ENCODE measurements at places on chromosomes 7 and 10. TPM values are rescaled to one million over a fixed set of nuclear protein-coding genes. Genes with fewer than 3 reads are reported as not detected.

GRCh38 chr7:151626422-151627115, 106.9 kb upstream of the RHEB start:
- H3K4me1 ChIP-seq = peaks cover 19% of the 10 kb centered on the region
- peaks cover 5% of the 10 kb centered on the region for H3K27me3 ChIP-seq
- H3K36me3 ChIP-seq = no peaks in the 10 kb centered on the region
- peak; percentile 29 for DNase-seq

DNA sequence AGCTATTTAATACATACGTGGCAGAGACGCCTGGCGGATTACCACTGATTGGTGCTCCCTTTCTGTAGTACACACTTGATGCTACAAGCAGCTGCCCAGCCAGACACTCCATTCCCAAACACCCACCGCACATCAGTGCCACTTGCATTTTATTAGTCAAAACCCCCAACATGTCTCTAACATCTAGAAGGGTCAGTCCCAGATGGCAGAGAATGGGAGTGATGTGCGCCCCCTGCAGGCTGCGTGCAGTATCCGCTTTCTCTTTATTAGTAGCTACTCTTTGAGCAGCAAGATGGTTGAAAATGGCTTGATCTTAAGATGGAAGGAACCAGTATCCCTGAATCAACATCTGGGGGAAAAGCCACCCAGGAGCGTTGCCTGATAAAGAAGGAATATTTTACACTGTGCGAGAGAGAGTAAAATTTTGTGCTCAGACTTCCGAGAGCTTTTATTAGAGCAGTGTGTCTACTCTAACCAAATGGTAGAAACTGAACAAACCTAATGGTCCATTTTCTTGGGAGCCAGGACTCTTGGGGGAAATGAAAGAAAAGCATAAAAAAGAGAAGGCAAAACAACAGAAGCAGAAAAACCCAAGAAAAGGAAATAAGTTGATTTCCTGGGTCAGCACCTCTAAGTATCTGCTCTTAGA, 78.3 kb downstream of the ST8SIA6 start:
- no peaks in the 10 kb centered on the region for H3K36me3 ChIP-seq
- no peak for DNase-seq
- no peak overlapping the region for H3K27ac ChIP-seq
- no peaks in the 10 kb centered on the region for H3K27me3 ChIP-seq

The LIPJ gene
- 0.13 TPM for total RNA-seq

The KLF6 gene
- 40.7 TPM for total RNA-seq
